Bone marrow (tissue), 2 donors: ENCODE measurements at places on chromosomes 4 and X.
A peak's percentile ranks its signal among the peaks of the same experiment; 100 is the strongest.

DNA sequence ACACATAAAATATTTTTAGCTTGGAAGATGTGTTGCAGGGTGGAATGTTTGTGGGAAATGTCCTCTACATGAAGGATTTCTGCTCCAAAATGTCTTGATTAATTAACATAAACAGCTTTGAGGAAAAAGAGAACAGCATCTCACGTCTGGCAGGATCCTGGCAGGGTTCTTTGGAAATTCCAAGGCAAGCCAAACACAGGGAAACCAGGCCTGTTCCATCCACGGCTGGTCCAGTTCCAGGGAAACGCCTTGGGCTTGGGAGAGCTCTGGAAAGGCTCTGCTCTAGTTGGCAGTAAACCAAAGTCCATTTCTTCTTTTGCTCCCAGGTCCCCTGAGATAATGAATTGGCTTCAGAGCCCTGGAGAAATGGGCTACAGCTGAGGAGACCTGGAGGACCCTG is 42.4 kb upstream of the GAB1 start:
- DNase-seq, result no peak

GRCh38 chr4:33088713-33089112 is 2368.5 kb downstream of the PCDH7 start:
- no peak for DNase-seq

DNA sequence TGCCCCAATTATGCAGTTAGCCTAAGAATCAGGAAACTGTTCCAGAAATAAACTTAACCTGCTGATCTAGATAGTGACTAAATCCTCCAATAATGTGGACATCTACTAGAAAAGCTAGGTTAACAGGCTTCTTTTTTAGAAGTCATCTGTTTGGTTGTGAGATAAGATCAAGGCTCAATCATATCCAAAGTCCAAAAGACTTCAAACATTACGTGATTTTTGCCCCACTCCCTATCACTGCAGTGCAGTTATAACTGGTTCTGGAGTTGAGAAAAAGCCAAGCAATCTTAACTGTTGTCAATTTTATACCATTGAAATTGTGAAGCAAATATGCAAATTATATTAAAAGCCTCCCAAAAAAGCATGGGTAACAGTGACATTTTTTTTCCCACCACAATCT is 781.4 kb downstream of the KLHL13 start:
- DNase-seq, result no peak

DNA sequence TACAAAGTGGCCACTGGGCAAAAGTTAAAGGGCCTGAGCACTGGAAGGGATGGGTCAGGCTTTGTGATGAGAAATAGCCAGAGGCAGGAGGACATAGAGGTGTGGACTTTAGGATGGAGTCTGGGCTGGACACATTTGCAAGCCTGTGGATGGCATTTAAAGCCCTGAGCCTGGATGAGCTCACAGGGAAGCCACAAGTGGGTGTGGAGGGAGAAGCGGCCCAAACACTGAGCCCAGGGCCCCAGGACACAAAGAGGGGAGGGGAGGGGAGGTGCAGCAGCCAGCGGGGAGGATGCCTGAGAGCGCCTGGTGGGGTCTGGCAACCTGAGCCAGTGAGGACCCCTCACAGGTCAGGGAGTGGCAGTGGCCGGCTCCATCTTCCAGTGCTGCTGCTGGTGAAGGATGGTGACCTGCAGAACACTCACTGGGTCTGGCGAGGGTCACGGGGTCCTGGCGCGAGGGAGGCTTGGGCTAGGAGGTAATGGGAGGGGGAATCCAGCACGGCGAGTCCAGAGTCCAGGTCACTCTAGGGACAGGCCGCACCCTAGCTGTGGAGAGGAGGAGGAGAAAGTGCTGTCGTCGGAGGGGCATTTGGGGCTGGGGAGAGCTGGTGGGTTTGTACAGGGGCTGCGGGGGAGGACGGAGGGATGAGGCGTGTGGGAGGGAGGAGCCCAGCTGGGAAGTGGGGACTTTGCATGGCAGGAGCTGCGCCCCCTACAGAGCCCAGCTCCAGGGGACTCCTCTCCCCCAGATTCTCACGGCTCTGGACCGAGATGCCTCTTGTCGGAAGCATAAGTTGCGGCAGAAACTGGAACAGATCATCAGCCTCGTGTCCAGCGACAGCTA is 7.0 kb downstream of the LAGE3 start:
- DNase-seq, result no peak

GRCh38 chr4:103076747-103077347 is at the start of gene SLC9B2:
SLC9B2 (minus strand) TSS chr4:103076761; CDS start chr4:103067550, 9,211 bp downstream.
- DNase-seq, result no peak

GRCh38 chrX:53714580-53715345 is 28.2 kb upstream of the HUWE1 start:
- DNase-seq, result peak; percentile 40
